Ammon's horn (tissue), 1 donor: ENCODE measurements at places on chromosomes 7 and 10.

GRCh38 chr7:80312139-80312661 lies 177.6 kb downstream of the GNAI1 start:
- no peak for DNase-seq

GRCh38 chr10:86254526-86255174 lies 111.9 kb downstream of the GRID1 start:
- no peak for DNase-seq

- no peak for DNase-seq
These were observed 58.1 kb upstream of the WDR11 start for GRCh38 chr10:120793088-120793487.

DNA sequence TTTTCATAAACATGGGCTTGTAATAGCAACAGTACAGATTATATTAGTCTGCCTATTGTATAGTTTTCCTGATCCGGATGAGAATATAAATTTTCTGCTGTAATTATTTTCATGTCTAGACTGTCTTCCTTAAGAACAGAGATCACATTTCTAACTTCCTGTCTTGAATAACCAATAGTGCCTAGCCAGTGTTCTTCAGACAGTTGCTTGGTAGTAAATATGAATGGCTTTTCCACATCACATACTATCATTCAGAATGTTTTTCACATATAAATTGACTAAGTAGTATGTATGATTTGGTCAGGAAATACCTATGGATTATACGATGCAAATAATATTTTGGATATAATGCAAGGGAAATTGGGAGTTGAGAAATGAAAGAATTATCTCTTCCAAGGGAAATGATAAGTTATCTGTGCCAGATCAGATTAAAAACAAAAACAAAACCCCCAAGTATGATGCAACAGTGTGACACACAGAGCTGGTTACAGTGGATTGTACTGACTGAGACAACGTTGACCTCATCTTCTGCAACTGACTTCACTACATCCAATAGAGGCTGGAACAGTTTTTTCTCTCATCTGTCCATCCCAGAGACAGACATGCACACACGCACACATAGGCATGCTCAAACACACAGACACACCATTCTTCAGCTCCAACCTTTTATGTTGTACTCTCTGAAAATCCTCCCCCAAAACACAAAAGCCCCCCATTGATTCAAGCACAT lies 16.4 kb downstream of the ITGA8 start:
- DNase-seq: no peak

- DNase-seq: no peak
These were observed 2.5 kb downstream of the PNLIPRP1 start for GRCh38 chr10:116593139-116593740.

- peak; percentile 32 for DNase-seq
These were observed 58.0 kb upstream of the STRIP2 start for GRCh38 chr7:129376076-129376777.

DNA sequence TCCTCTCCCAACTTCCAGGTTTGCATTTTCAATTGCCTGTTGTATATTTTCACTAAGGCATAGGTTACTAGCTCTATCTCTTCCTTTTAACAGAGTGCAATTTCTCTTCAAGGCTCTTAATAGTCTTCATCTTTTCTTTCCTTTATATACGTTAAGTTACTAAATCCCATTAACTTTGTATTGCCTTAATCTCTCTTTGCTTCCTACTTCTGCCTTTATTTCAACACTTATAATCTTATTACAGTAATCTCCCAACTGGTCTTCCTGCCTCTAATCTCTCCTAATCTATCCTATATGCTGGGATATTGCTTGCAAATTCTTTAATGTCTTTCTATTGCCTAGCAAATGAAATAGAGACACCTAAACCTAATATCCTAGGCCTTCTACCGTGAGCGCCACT lies 26.1 kb downstream of the ST7 start:
- no peak for DNase-seq
